ENCODE measurements at places on chromosomes 2 and 18. TPM values are rescaled to one million over a fixed set of nuclear protein-coding genes. Genes with fewer than 3 reads are reported as not detected.

DNA sequence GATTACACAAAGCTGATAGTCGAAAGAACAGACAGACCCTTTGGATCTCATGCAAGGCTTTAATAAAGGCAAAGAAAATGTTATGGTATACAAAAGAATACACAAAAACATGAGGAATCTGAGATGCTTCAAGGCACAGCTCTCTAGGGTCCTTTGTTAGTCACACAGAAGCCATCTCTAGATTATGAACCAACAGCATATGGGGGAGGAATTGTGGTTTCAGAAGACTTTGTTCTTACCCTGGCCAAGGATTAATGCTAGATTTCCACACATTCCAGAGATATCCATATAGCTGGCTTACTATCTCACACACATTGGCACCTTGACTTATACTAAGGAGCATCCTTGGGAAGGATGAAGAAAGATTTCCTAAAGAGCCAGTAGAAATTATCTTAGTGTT, 206.1 kb downstream of the GULP1 start:
- DNase-seq: no peak

- peak; percentile 89 for DNase-seq
These were observed 10.6 kb upstream of the SNTG2 start for GRCh38 chr2:939936-940601.

Gene ABCG5
- total RNA-seq: not detected

GRCh38 chr2:195687320-195688086, 30.5 kb downstream of the SLC39A10 start:
- DNase-seq: no peak

GRCh38 chr2:213234641-213235040, 49.6 kb upstream of the SPAG16 start:
- no peak for DNase-seq

GRCh38 chr18:62170857-62171256, 16.0 kb downstream of the PIGN start:
- no peak for DNase-seq

- DNase-seq: peak; percentile 86
These were observed 28.3 kb upstream of the ITGB6 start for GRCh38 chr2:160228141-160228917.

Gene LIPG
- total RNA-seq: 2.2 TPM

DNA sequence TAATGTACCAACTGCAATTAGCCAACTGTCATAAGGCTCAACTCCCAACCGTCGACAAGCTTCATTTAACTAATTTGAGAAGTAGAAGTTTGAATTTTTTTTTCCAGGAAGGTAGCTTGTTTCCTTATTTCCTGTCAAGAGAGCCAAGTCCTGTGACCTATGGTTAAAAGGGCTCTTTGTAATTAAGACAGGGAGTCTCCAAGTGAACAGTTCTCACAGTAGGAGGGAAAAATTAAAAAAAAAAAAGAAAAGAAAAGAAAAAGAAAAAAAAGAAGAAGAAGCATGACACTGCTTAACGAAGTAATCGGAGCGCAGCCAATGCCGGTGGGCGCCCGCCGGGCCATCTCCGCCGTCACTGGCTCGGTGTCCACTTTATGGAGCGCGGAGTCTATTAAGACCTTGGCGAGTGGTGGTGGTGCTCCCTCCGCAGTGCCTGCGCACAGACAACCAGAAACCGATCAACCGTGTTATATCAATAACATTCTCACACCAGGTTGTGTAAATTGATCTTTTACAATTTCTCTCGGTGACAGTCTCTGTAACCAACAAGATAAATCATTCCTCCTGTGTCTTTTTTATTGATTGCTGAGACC, 197.2 kb upstream of the POU3F3 start:
- DNase-seq: no peak

- DNase-seq: peak; percentile 76
These were observed 54.0 kb upstream of the SPATS2L start for GRCh38 chr2:200252265-200253067.

DNA sequence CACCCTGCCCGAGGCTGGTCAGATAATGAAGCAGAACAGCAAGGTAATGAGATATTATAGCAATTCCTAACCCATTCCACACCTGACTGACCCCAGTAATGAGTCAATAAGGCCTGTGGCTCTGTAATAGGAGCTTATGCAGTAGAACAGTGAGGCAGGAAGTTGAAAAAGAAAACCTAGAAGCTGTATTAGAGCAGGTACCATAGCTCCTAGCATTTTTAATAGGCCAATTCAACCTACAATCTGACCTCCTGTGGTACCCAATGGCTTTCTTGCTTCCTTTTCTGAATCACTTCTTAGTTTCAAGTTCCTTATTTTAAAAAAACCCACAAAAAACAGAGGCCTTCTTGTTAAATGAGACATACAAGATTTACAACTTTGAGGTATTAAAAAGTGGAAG, 43.6 kb upstream of the MAP2 start:
- DNase-seq: no peak

Gene MARCO
- total RNA-seq: not detected

- no peak for DNase-seq
These were observed 58.5 kb downstream of the FAM228A start for GRCh38 chr2:24233321-24233720.

- peak; percentile 4 for DNase-seq
These were observed 818.1 kb downstream of the SLC4A3 start for GRCh38 chr2:220445429-220446105.

Gene CACNB4
- total RNA-seq: 4.3 TPM

DNA sequence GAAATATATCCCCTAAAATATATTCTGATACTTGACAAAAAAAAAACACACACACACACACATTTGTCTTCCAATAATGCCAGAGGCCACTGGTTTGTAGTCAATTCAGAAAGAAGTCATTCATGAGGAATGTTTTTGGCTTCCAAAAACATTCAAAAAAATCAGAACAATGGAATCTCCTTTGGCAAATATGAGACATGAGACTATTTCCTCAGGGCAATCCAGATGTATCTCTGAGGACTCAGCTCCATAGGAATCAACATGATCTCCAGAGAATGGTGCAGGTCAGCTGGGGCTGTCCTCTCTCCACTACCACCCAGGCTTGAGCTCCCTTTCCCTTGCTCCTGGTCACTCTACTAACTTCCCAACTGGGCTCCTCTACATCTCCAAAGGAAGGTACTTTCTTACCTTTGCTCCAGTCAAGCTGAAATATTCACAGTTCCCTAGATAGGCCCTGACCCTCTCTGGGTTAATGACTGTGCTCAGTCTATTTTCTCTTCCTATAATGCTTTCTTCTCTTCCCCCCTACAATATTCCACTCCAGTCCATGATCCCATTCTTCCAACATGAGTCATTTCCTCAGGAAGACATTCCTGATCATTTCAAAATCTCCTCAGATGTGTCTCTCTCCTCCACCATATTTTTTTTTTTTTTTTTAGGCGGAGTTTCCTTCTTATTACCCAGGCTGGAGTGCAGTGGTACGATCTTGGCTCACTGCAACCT, 145.3 kb downstream of the C1D start:
- peak; percentile 92 for DNase-seq

Gene MC5R
- total RNA-seq: 0.36 TPM

Gene NTSR2
- total RNA-seq: not detected

DNA sequence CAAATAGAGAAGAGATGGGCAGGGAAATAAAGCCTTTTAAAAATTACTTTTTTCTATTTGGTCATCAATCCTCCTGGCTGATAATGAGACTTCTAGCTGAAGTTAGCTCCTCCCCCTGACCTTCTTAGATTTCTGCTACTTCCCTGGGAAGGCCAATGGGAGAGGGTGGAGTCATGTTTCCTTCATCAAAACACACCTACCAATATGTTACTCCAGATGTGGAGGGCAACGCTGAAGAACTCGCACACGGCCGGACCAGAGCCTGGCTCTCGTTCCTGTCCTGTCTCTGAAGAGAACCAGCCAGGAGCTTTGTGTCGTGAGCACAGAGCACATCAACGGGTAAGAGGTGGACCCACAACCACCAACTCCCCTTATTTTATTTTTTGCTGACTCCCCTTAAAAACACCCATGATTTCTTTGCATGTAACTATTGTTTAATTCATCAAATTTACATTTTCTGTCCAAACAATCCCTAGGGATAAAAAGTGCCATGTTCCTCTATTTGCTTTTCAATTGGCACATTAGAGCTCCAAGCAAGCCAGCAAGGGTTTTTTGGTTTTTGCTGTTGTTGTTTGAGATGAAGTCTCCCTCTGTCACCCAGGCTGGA, 94.9 kb downstream of the ADD2 start:
- peak; percentile 64 for DNase-seq

Gene RBFA
- 28.9 TPM for total RNA-seq

Gene IL36RN
- total RNA-seq: not detected

Gene RBM44
- 0.72 TPM for total RNA-seq

DNA sequence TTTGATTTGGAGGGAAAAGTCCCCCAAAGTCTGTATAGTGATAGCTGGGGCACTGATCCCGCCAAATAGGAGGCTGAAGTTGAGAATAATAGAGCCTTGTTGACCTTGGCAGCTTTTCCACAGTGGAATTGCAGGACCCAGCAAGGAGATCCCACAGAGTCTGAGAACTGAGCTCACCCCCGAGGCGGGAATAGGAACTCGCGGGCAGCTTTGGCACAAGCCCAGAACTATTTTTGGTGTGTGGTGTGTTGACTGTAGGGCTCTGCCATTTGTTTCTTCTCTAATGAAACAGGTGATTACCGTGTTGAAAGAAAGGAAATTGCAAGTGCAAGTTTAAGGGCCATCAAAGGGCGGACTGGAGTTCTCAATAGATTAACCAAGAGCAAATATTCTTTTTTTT, 34.0 kb downstream of the SH3RF3 start:
- peak; percentile 86 for DNase-seq

DNA sequence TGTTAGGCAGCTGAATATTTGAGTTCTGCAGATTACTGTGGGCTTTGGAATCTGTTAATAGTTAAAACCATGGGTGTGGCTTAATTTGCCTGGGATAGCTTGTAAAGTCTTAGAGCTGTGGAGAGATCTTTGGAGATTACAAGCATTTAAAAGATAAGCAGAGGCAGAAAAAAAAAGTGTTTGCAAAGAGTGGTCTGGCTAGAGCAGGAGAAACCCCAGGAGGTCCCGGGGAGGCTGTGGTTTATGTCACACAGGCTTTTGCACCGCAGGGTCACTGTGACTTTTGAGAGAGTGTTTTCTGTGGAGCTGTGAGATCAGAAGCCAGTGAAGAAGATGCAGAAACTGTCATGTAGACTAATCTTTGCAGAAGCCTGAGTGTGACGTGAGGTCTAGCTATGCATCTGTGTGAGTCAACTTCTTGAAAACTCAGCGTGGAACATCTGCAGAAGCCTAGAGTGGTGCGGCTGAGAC, 49.0 kb downstream of the SETBP1 start:
- no peak for DNase-seq

Gene UGT1A3
- not detected for total RNA-seq

DNA sequence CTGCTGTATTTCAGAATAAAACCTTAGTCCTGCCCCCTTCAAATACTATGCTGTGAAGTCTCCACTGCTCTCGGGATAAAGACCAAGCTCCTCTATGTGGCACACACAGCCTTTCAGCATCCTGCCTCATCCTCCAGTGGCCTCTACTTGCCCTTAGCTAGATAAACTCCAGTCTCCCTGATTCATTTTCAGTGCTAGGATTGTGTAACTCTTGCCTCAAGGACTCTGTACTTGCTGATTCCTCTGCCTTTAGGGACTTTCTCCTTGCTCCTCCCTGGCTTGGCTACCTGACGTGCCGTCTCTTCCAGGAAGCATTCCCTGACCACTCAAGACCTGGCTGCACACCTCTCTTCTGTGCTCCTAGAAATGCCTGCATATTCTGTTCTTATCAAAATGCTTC, 416.7 kb downstream of the MTX2 start:
- no peak for DNase-seq

Gene ATP6V1B1
- 2.5 TPM for total RNA-seq

Gene EIF2B4
- total RNA-seq: 24.2 TPM

- DNase-seq: peak; percentile 37
These were observed 24.0 kb upstream of the COLEC12 start for GRCh38 chr18:524466-524865.

Measured in osteoblast (primary cell).